Stimulated activated CD8-positive, alpha-beta memory T cell treated with anti-CD3 and anti-CD28 coated beads, Interleukin-4, amount 100 ng/mL, for 4 hours (primary cell): ENCODE measurements at places on chromosomes 12 and 14.

GRCh38 chr12:39157696-39158342 lies 252.4 kb upstream of the CPNE8 start:
- no peak for DNase-seq

DNA sequence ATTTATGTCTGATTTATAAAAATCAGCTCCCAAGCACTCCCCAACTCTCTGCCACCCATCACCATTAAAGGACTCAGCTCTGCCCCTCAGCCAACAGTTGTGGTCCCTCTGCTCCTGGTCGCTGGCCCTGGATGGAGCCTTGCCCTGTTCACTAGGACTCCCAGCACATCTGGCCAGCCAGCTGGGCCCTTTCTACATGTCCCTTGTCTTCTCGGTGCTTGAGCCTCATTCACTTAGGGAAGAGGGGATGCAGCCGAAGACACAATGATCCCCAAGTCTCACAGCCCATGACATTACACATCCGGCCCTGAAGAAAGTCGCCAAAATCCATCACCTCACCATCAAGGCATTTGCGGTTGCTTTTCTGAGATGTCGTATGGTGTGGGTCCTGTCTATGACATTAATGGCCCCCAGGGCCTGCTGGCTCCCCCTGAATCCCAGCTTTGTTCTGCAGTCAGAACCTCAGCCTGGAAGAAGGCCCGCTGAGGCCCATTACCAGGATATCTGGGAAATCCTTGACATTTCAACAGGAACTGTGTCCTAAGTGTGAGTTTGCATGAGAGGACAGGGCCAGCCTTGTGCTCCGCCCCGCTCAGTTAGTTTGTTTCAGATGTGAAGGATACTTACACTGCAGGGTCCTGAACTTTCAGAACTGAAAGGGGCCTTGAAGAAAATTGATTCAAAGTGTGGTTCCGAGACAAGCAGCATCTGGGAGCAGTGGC lies 19.1 kb downstream of the TSPAN11 start:
- no peak for DNase-seq

- DNase-seq: no peak
These were observed 561.9 kb downstream of the CCER1 start for GRCh38 chr12:90393089-90393488.

DNA sequence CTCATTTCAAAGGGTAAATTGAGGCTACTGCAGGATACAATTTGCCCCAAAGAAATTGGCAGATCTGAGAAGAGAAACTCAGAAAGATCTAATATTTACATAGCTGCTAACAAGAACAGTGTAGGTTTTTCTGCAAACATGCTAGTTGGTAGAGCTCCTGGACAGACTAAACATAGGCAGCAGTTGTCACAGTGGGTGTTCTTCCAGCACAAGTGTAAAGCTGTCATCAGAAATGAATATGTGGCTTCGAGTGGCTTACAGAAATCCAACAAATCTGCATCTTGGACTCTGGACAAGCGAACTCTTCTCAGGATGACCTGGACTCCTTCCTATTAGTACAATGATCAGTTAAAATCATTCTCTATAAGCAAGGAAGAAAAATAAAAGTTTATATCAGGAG lies 5.9 kb downstream of the CBX5 start:
- no peak for DNase-seq

- DNase-seq: no peak
These were observed 573.7 kb downstream of the ALG10 start for GRCh38 chr12:34595749-34596733.

DNA sequence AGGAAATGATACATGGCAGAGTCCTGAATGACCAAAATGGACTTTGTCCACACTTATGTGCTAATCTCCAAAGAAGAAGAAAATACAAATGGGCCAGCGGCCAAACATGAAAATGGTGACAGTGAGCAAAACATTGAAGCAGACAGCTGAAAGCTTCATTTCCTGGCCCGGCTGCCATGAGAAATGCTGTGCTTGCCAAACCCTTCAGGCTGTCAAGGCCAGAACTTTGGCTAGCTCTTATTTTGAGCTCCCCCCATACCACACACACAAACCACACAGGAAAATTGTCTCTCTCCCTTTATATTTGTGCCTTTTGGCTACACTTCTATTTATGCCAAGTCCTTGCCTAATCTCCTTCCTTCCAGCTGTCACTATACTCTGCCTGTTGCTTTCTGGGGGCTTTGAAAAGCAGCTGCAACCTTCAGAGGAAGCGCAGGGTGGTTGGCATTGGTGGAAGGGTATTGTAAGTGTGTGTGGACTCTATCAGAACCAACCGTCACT lies 323.8 kb downstream of the RAD51B start:
- no peak for DNase-seq

GRCh38 chr12:5348491-5348890 lies 83.4 kb upstream of the NTF3 start:
- DNase-seq: no peak

GRCh38 chr14:52244997-52245396 lies 22.5 kb upstream of the PTGDR start:
- no peak for DNase-seq

DNA sequence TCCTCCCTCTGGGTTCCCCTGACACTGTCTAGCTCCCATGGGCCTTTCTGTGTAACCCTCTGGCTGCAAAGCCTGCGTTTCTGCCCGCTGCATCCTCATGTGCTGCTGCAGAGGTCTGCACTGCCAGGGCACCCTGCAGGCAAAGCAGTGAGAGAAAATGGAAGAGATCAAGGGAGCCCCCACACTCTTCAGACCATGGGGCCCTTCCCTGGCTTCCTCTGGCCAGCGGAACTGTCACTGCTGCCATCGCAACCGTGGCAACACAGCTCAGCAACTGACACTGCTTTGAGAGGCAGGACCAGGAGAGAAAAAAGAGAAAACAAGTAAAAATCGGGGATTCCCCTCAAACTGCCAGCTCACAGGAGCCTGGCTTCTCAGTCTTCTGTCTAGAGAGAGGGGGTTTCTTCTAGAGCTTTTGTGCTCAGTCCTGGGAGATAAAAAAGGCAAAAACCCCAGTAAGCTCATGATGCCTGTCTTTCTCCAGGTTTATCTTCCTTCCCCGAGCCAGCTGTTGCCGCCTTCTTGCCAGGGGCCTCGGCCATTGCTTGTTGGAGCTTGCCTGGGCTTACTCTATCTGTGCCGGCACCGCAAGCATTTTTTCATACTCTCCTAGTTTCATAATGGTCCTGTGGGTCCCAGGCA lies 38.9 kb downstream of the C14orf132 start:
- no peak for DNase-seq

DNA sequence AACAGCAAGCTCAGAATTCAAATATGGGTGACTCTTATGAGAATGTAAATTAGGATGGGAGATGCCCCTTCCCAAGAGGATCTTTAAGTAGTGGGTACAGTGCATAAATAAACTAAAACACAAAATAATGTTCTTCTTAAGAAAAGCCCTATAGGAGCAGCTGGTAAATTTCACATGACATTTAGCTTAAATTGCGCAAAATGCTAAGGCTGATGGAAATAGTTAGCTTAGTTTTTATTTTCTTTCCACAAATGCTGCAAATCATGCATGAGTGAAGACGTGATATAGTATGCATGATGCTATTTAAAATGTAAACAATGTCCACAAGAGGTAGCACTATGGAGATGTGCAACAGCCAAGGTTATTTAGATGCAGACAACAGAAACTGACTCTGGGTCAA lies 328.1 kb downstream of the ATP23 start:
- DNase-seq: no peak

DNA sequence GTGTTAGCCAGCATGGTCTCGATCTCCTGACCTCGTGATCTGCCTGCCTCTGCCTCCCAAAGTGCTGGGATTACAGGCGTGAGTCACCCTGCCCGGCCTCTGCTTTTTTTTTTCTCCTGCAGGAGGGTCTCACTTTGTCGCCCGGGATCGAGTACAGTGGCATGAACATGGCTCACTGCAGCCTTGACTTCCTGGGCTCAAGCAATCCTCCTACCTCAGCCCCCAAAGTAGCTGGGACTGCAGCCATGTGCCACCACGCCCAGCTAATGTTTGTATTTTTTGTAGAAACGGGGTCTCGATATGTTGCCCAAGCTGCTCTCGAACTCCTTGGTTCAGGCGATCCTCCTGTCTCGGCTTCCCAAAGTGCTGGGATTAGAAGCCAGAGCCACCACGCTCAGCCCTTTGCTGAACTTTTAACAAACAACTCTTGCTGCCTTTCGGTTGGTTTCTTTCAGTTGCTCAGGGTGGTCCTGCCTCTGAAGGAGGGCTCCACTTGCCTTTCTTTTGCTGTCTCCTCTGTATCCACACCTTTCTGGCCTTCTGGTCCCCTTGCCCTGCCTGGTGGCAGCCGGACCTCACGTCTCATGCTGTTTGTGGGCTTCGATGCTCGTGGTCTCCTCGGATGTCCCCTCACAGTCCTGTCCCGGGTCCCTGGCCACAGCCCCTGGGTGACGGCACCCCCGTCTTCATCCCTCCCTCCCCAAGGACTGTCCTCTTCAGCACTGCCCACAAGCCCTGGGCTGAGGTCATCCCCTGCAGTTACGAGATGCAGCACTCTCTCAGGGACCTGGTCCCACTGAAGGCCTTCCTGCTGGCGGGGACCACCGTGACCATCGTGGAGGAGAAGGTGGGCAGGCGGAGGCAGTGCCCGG lies 3.8 kb upstream of the B3GNT4 start:
- DNase-seq: no peak

DNA sequence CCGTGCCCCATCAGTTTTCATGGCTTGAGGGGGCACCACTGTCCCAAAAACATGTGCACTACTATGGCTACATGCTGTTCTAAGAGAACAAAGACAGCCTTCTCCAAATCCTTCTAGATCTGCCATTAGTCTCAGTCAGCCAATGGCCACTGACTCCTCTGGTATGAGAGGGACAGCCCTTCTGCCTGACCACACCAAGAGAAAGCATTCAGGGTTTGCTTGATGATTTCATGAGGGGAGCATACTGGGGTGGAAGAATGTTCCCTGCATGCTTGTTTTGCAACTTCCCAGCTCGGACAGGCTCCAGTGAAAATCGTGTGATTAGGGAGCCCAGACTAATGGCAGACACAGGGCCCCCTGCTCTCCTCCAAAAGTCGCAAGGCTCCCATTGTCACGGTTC lies 199.6 kb upstream of the ALG10B start:
- no peak for DNase-seq

DNA sequence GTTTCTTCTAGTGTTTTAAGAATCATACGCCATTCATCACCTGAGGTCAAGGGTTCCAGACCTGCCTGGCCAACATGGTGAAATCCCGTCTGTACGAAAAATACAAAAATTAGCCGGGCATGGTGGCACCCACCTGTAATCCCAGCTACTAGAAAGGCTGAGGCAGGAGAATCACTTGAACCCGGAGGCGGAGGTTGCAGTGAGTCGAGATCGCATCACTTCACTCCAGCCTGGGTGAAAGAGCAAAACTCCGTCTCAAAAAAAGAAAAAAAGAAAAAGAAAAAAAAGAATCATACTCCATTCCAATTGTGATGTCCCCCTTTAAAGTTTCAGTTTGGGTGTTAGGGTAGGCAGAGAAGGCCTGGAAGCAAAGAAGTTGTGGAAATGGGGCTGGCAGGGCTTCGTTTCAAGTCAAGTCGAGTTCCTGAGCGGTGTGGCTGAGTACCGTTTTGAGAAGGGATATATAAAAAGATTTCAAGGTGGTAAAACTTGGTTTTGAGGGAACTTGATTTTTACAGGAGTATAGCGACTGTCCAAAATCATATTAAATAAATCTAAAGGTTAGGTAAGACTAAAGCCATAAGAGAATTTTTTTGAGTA lies 1.5 kb upstream of the TAOK3 start:
- no peak for DNase-seq

- no peak for DNase-seq
These were observed 391.2 kb downstream of the RAD51B start for GRCh38 chr14:68210729-68211299.

DNA sequence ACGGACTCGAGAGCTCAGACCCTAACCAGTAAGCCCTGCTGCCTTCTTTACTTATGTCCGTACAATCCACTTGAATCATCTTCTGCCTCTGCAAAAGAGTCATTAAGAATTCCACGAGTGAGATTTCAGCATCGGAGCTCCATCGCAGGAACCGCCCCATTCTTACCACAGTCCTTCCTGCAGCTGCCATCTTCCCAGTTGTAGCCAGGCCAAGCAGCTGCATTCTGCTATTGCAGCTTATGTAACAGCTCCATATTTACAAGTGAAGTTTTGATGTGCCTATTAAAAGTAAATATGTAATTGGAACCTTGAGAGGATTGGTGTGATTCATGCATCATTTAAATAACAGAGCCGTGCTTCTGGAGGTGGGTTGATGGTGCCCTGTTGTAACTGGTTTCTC lies 157.4 kb downstream of the KICS2 start:
- DNase-seq: no peak

GRCh38 chr14:93160353-93160801 lies 24.3 kb downstream of the MOAP1 start:
- DNase-seq: no peak

DNA sequence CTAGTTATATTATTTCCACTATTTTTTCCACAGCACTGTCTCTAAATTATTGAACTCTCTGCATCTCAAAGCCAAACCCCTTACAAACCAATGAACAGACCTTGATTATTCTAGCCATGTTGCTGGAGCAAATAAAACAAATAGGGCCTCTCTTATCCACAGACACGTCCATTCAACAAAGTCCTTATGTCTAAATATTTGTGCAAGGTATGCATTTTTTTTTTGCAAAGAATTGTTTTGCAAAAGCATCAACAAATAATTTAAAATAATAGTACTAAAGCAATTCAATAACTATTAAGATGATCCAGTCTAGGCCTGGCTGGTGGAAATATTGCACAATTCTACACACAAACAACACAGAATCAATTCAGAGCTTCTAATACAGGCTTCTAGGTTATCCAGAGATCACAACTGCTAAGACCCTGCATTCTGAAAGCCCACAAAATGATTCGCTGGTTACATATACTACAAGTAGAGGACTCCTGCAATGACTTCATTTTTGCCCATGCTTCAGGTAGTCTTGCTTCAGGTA lies 221.0 kb downstream of the SLC25A21 start:
- no peak for DNase-seq

GRCh38 chr14:104451474-104451873 lies 128.1 kb upstream of the C14orf180 start:
- no peak for DNase-seq

- no peak for DNase-seq
These were observed 44.0 kb upstream of the PLBD1 start for GRCh38 chr12:14611640-14612203.

DNA sequence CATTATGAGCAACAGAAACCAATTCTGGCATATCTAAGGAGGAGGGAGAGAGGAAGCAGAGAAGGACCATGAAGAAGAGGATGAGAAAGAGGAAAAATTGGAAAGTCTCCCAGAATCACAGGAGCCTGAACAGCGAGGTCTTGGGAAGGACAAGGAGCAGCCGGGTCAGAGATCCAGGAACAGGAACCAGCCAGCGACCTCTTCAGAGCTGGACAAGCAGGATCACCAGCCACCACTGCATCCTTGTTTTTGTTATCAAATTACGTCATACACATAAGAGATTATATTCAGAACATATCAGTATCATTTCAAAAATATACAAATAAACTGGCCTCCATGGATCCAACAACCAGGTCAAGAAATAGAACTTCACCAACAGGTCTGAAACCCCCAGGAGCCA lies 22.1 kb upstream of the BDKRB2 start:
- DNase-seq: no peak

GRCh38 chr12:48446161-48446776 lies 26.1 kb upstream of the ANP32D start:
- no peak for DNase-seq
